ENCODE measurements at places on chromosomes 3 and 15.

GRCh38 chr3:45664578-45664977, 24.6 kb upstream of the SACM1L start:
- peak; percentile 93 for DNase-seq

- no peak for DNase-seq
These were observed 1.2 kb upstream of the RYK start for GRCh38 chr3:134251731-134252391.

GRCh38 chr3:56370991-56371775, 97.1 kb downstream of the ERC2 start:
- no peak for DNase-seq

GRCh38 chr15:72933976-72934375, 118.3 kb upstream of the NEO1 start:
- DNase-seq: no peak

DNA sequence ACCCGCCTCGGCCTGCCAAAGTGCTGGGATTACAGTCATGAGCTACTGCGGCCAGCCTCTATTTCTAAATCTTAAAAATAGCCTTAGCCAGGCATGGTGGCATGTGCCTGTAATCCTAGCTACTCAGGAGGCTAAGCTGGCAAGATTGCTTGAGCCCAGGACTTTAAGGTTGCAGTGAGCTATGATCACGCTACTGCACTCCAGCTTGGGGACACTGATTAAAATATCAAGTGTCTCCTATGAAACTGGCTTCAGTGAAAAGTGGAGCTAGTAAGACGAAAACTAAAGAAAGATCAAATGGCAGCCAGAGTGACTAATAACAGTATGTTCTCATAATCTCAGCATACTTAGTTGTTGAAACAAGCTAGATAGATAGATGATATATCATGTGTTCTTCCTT, 112.5 kb downstream of the STT3B start:
- no peak for DNase-seq

DNA sequence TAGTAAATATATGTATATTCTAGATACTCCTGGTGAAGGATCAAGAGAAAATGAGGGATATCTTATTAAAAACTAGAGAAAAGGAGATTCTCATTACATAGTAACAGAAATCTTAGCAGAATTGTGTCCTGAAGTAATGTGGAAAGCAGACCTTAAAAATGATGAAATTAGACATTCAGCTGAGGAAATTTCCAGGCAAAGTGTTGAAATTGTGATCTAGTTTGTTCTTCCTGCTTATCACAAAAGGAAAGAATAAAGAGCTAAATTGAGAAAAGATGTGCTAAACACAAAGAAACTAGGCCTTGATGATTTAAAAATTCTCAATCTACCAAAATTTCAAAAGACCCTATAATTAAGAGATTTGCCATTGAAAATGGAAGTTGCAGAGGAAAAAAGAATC, 362.6 kb upstream of the PLSCR5 start:
- no peak for DNase-seq

DNA sequence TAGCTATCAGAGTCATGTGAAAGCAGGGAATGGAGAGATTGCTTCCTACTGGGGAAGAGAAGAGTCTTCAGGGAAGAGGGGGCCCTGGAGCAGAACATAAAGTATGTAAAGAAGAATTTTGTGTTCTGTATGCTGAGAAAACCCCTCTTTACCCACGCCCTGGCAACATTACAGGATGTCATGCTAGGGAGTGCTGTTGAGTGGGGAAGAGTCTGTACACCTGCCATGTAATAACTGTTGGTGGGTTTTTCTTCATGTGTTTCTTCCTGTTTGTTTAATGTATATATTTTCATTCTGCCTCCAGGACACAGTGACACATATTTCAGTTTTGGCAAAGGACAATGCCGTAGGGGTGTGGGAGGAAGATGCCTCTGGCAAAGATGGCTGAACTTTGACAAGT, 122.8 kb upstream of the LPP start:
- no peak for DNase-seq

DNA sequence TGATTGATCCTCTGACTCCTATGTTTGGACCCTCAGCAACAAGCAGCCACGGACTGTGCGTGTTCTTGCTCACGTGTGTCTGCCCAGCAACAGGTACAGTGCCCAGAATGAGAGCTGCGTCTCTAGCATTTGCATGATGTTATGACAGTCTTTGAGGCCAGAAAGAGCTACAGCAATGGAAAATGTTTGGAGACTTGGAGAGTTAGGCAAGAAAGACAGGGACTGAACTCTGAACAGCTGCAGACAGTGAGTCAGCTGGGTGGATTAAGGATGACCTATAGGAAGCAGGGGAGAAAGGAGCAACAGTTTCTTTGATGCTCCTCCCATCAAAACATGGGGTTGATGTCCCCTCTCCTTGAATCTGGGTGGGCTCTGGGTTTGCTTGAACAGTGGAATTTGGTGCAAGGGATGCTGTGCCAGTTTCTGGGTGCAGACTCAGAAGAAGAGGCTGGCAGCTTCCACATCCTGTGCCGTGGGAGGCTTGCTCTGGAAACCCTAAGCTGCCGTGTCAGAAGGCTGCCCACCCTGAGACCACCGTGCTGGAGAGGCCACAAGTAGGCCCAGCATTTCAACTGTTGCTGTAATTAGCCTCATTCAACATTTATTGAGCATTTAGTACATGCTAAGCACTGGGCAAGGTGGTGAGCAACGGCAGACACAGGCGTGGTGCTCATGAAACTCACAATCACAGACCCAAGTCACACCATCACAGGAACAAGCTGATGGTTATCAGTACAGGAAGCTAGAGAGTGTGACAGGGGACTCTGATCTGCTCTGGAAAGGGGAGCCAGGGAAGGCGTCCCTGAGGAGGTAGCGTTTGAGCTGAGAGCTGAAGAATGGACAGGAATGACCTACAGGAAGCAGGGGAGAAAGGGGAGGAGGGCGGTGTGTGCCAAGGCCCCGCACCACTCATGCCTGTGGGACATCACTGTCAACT, 21.7 kb downstream of the CCR9 start:
- peak; percentile 6 for DNase-seq

DNA sequence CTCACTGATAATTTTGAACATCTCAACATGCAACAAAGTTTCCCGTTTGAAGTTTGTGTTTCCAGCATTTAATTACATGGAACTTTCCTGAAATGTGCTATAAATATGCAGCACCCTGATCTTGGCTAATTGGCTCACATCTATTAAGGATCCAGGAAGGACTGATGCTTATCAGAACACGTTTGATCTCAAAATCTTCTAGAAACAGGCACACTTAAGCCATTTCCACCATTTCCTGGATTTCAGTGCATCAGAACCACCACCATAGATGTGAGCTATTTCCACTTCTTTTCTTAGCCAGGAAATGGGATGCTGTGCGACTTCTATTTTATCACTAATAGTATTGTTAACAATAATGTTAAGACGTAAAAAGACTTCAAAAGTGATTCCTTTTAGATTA, 228.9 kb downstream of the FEZF2 start:
- DNase-seq: no peak

DNA sequence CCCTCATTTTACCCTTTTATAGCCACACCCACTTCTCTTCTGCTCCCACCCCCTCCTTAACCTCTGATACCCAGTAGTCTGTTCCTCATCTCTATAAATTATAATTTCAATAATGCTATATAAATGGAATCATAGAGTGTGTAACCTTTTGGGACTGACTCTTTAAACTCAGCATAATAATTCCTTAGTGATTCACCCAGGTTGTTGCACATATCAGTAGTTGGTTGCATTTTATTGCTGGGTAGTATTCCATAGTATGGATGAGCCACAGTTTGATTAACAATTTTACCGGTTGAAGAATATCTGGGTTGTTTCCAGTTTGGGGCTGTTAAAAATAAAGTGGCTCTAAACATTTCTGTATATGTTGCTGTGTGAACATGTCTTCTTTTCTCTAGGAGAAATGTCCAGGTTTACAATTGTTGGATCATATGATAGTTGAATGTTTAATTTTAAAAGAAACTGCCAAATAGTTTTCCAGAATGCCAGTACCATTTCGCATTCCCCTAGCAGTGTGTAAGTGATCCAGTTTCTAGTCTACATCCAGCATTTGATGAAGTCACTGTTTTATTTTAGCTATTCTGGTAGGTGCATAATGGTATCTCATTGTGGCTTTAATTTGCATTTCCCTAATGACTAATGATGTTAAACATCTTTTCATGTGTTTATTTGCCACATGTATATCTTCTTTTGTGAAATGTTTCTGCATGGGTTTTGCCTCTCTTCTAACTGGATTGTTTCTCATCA, 68.5 kb downstream of the VPS8 start:
- no peak for DNase-seq
